CD4-positive, alpha-beta memory T cell (primary cell): ENCODE measurements at places on chromosomes 2 and 18. TPM values are rescaled to one million over a fixed set of nuclear protein-coding genes. Genes with fewer than 3 reads are reported as not detected.

DNA sequence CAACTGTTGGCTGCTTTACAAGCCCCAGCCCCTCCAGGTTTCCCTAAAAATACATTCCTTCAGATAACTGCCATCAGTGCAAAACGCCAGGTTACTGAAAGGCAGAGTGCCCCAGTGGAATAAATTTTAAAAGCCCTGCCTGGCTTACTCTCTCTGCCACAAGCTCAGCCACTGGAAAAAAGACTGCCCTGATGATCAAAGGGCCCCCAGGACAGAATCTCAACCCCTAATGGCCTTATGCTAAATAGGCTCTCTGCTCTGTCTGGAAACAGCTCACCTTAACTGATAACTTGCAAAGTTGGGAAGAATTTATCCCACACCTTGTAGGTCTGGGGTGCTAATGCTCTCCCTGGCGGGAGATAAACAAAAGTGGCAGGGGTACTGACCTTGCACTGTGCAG is 33.9 kb downstream of the CFAP53 start:
- no peaks in the 10 kb centered on the region for H3K36me3 ChIP-seq
- DNase-seq, result no peak
- no peak overlapping the region for H3K4me3 ChIP-seq
- no peak overlapping the region for H3K27ac ChIP-seq

DNA sequence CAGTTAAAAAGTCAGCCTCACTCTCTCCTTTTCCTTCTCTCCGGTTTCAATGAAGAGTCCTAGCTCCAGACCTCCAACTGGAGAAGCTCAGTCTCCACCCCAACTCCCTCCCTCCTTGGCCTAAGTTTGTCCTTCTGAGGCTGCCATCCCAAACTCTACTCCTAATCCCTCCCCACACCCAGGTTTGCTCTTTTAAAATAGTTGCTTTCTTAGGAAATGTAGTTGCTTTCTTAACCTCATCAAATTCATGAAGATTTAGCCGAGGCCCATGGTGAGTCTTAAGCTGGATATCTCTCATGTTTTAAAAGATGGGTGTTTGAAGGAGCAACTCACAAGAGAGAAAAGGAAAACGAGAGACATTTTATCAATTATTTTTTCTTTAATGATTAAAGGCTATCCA is 937 bp upstream of the LANCL1 start:
- H3K36me3 ChIP-seq, result peaks cover 4% of the 10 kb centered on the region
- peaks cover 44% of the 10 kb centered on the region for H3K4me1 ChIP-seq
- no peak for DNase-seq
- peak overlapping the region; percentile 74 for H3K4me3 ChIP-seq
- H3K27me3 ChIP-seq, result no peaks in the 10 kb centered on the region

GRCh38 chr2:64952511-64953482 is 36.4 kb upstream of the SLC1A4 start:
- H3K27ac ChIP-seq, result no peak overlapping the region
- H3K36me3 ChIP-seq, result no peaks in the 10 kb centered on the region
- no peaks in the 10 kb centered on the region for H3K27me3 ChIP-seq
- H3K4me3 ChIP-seq, result no peak overlapping the region
- peaks cover 2% of the 10 kb centered on the region for H3K4me1 ChIP-seq

DNA sequence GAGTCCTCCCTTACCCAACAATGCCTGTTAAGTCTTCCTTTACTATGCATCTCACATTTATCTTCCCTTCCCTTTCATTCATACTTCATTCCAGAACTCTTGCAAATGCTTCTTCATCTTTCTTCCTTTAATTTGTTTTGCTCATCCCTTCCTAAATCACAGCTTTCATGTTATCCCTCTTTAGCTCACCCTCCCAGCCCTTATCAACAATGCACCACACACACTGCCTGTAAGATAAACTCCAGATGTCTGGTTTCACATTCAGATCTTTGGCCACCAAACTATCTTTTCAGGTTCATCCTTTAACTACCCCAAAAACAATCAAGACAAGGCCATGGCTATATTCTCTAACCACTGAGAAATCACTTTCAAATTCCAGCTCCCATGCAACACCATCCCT is 3.4 kb downstream of the CCDC93 start:
- no peak overlapping the region for H3K4me3 ChIP-seq
- peaks cover 28% of the 10 kb centered on the region for H3K36me3 ChIP-seq
- DNase-seq, result no peak

- no peaks in the 10 kb centered on the region for H3K27me3 ChIP-seq
- H3K27ac ChIP-seq, result no peak overlapping the region
- no peak for DNase-seq
- H3K4me3 ChIP-seq, result no peak overlapping the region
These were observed 1420.1 kb upstream of the NXPH2 start for GRCh38 chr2:140200307-140200706.

DNA sequence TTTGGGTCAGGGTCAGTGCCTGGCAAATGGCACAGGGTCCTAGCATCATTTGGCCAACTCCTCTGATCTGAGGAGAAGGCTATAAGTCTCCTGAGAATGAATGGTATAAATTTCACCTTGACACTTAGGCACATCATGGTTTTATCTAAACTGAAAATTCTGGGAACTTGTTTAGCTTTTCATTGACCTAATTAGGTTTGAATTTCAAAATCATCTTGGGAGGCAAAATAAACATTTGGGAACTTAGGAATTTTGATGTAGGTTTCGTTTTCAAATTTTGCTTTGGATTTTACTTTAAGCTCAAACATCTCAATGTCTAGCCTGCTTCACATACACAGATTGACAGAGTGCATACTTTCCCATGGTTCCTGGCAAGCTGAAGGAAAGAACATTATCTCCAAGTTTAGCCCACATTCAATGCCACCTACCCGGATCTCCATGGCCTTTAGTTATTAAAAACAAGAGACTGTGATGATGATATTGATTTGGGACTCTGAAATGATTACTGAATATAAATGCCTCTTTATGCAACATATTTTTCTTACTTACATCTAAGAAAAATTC is 44.5 kb downstream of the MYOM1 start:
- no peaks in the 10 kb centered on the region for H3K4me1 ChIP-seq
- no peak for DNase-seq
- H3K4me3 ChIP-seq, result no peak overlapping the region
- H3K36me3 ChIP-seq, result no peaks in the 10 kb centered on the region
- no peaks in the 10 kb centered on the region for H3K27me3 ChIP-seq
- H3K27ac ChIP-seq, result no peak overlapping the region

DNA sequence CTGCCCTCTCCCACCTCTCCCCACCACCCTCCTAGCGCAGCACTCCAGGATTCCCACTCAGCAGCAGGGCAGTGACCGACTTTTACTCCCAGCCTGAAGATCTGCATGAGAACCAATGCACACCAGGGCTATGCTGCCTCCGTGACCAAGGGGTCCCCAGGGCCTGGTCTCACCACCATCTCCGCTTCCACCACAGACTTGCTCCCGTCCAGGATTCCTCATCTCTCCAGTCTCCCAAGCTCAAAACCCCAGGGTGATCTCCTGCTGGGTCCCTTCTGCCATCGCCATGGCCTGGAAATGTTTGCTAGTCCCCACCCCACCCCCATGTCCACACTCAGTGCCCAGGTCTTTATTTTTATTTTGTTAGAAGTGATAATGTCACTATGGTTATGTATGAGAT is 2.1 kb upstream of the CIDEA start:
- no peak overlapping the region for H3K4me3 ChIP-seq
- H3K36me3 ChIP-seq, result no peaks in the 10 kb centered on the region
- no peaks in the 10 kb centered on the region for H3K27me3 ChIP-seq

- H3K36me3 ChIP-seq, result no peaks in the 10 kb centered on the region
- H3K27me3 ChIP-seq, result no peaks in the 10 kb centered on the region
- no peaks in the 10 kb centered on the region for H3K4me1 ChIP-seq
- DNase-seq, result no peak
These were observed 21.6 kb upstream of the ZNF521 start for GRCh38 chr18:25373432-25374179.

- peaks cover 93% of the 10 kb centered on the region for H3K4me1 ChIP-seq
- DNase-seq, result peak; percentile 40
- H3K27me3 ChIP-seq, result peaks cover 95% of the 10 kb centered on the region
- H3K4me3 ChIP-seq, result no peak overlapping the region
- no peak overlapping the region for H3K27ac ChIP-seq
- no peaks in the 10 kb centered on the region for H3K36me3 ChIP-seq
These were observed 5.1 kb downstream of the DLX2 start for GRCh38 chr2:172097557-172098131.

DNA sequence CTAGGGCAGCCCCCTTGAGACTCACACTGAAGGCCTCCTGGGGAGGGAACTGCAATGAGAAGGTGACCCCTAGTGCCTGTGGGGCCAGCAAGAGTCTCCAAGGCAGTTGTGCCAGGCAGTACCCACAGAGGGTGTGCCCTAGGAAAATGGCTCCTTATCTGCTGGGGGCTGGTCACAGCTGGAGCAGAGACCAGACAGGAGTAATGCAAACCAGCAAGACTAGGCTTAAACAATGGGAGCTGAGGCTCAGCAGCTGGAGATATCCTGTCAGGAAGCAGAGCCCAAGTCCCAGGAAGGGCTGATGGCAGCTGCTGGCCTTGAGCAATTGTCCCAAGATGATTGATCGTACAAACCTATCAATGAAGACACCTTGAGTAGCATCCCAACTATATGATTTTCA is 26.8 kb upstream of the E2F6 start:
- peaks cover 4% of the 10 kb centered on the region for H3K27me3 ChIP-seq
- no peak overlapping the region for H3K4me3 ChIP-seq
- H3K4me1 ChIP-seq, result no peaks in the 10 kb centered on the region
- DNase-seq, result no peak

- no peaks in the 10 kb centered on the region for H3K36me3 ChIP-seq
- no peak overlapping the region for H3K4me3 ChIP-seq
- no peaks in the 10 kb centered on the region for H3K27me3 ChIP-seq
- DNase-seq, result no peak
These were observed 49.9 kb upstream of the CYP1B1 start for GRCh38 chr2:38125842-38126241.

- H3K4me3 ChIP-seq, result no peak within 1 kb of the TSS
- H3K36me3 ChIP-seq, result no peaks in the 10 kb centered on the region
- no peaks in the 10 kb centered on the region for H3K27me3 ChIP-seq
- DNase-seq, result no peak
- no peaks in the 10 kb centered on the region for H3K4me1 ChIP-seq
- no peak within 1 kb of the TSS for H3K27ac ChIP-seq
These were observed at the start of gene CCDC195 for GRCh38 chr2:224716201-224716600. TSS of gene CCDC195 (minus strand) at chr2:224716365. CDS start at chr2:224716365, 0 bp downstream.

DNA sequence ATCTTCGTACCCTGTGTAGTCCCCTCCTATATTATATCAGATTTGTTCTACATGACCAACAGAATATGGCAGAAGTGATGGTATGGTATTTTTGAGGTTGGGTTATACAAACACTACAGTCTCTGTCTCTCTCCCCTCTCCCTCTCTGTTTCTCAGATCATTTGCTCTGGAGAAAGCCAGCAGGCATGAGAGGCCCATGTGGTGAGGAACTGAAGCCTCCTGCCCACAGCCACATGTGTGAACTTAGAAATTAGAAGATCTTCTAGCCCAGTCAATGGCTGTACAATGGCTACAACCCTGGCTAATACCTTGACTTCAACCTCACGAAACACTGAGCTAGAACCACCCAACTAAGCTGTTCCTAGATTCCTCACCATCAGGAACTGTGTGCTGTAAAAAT is 250.6 kb downstream of the SMAD2 start:
- no peaks in the 10 kb centered on the region for H3K27me3 ChIP-seq
- H3K4me1 ChIP-seq, result no peaks in the 10 kb centered on the region
- H3K27ac ChIP-seq, result no peak overlapping the region

- no peak overlapping the region for H3K27ac ChIP-seq
- no peaks in the 10 kb centered on the region for H3K27me3 ChIP-seq
- H3K4me3 ChIP-seq, result no peak overlapping the region
These were observed 102.0 kb upstream of the LRATD1 start for GRCh38 chr2:14530506-14530905.

- no peaks in the 10 kb centered on the region for H3K4me1 ChIP-seq
- DNase-seq, result no peak
- no peaks in the 10 kb centered on the region for H3K27me3 ChIP-seq
- no peak overlapping the region for H3K27ac ChIP-seq
- H3K4me3 ChIP-seq, result no peak overlapping the region
- no peaks in the 10 kb centered on the region for H3K36me3 ChIP-seq
These were observed 369.8 kb downstream of the DPP10 start for GRCh38 chr2:114812261-114812660.

DNA sequence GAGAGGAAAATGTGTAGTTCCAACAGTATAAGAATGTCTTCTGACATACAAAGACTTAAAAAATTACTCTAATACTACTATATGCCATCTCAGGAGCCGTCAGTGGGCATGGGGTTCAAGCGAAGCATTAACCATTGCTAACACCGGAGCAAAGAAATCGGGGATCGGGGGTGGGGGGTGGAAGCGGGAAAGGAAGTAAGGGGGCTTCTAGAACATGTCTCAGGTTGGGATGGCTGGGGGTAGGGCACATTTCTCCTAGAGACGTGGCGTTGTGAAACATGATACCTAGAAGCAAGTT is 702 bp downstream of the LMAN1 start:
- H3K4me1 ChIP-seq, result peaks cover 38% of the 10 kb centered on the region
- H3K4me3 ChIP-seq, result peak overlapping the region; percentile 76
- no peaks in the 10 kb centered on the region for H3K27me3 ChIP-seq
- DNase-seq, result peak; percentile 10
- peak overlapping the region; percentile 95 for H3K27ac ChIP-seq
- H3K36me3 ChIP-seq, result peaks cover under 1% of the 10 kb centered on the region

DNA sequence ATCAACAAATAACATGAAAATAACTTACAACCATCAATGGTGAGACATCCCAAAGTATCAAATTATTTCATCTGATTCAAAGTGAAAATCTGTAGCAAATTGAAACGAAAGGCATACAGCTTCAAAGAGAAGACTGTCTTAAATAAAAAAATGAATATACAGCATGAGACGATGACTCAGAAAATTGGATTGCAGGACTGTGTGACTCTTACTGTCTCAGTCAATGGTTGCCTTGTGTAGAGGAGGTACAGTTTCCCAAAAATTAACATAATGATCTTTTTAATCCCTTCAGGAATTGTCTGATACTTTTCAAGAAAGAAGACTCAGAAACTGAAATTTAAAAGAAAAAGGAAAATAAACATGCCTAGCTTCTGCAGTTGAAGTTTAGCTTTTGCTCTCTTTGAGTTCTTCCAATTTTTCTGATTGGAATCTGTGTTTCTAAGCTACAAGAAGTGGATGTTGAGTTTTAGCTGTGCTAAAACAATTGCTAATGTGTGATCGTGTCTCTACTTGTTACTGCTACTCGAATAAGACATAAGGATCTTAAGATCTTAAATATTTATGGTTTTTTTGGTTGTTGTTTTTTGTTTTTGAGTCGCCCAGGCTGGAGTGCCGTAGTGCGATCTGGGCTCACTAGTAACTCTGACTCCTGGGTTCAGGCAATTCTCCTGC is 41.1 kb upstream of the EPB41L3 start:
- H3K36me3 ChIP-seq, result no peaks in the 10 kb centered on the region
- no peak overlapping the region for H3K4me3 ChIP-seq
- no peak for DNase-seq

DNA sequence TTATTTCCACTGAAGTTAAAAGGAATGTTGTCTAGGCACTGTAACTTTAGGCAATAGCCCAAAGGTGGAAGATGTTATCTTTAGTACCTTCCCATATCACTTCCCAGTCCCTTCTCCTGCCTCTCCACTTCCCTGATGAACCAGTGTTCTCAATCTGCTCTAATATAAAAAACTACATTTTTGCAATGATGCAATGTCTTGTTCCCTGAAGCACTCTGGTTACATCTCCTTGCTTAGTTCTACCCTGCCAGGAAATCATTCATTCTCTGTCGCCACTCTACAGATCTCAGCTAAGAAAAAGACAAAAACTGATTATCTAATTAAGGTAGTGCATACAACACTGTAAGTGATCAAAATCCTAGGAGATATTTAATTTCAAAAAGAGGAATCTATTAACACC is 71.3 kb downstream of the BAZ2B start:
- H3K27ac ChIP-seq, result no peak overlapping the region
- no peaks in the 10 kb centered on the region for H3K4me1 ChIP-seq
- H3K27me3 ChIP-seq, result no peaks in the 10 kb centered on the region
- no peak for DNase-seq

GRP gene
- total RNA-seq, result not detected

DYTN gene
- total RNA-seq, result not detected

COL5A2 gene
- 1.1 TPM for total RNA-seq
